SW480 (cell line): ENCODE measurements at places on chromosomes 6 and 20.
A peak's percentile ranks its signal among the peaks of the same experiment; 100 is the strongest.

GRCh38 chr6:17879184-17879583 lies 108.3 kb downstream of the KIF13A start:
- no peak for DNase-seq

DNA sequence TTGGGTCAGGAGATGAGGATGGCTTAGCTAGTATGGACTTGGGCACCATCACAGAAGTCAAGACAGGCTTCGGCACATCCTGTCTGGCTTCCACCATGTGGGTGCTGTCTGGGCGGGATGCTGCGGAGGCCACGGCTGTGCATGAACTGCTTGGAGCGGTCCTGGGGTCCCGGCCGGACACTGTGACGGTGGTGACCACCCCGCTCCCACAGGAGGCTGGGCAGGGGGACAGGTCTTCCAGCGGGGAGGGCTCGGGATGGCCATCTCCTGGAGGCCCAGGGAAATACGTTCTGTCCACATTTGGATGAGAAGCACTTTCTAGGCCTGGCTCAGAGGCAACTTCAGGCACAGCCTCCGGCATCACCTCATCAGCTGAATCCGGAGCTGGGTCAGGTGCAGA lies 32.1 kb upstream of the TCFL5 start:
- no peak for DNase-seq

DNA sequence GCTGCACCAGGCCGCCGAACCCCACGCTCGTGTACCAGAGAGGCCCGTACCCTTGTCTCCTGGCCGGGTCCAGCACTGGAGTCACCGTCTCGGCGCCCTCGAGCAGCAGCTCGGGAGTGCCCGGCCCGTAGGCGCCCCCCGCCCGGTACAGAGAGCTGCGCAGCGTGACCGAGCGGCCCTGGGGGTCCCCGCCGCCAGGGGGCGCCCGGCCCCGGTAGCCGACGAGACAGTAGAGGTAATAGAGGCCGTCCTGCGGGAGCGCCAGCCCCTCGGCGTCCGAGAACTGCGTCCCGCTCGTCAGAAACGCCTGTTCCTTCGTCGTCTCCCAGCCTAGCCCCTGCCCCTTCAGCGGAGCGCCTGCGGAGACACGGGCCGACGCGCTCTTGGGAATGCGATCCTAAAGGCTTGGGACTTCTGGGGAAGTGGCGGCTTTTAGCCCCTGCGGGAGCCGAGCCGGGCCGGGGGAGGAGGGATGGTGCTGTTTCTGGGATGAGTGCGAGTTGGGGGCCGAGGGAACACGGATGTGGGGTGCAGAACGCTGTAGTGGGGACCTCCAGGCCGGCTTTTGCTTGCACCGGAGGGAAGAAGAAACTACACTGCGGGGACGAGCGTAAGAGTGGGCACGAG lies 1.3 kb downstream of the LTB start:
- peak; percentile 62 for DNase-seq

DNA sequence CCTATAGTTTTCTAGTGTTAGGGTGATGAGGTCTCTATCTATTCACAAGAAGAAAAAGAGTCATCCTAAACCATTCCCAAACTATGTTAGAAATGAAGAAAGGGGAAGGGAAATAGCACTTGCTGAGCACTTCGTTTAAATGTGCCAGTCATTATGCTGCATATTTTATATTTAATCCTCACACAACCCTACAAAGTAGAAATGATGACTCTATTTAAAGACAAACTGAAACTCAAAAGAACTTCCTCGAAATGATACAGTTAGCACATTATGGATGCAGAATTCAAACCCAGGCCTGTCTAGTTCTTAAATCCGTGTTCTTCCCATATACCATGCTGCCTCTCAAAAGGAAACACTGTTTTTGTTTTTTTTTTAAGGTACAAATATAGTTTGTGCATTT lies 174.6 kb downstream of the GMPR start:
- no peak for DNase-seq

DNA sequence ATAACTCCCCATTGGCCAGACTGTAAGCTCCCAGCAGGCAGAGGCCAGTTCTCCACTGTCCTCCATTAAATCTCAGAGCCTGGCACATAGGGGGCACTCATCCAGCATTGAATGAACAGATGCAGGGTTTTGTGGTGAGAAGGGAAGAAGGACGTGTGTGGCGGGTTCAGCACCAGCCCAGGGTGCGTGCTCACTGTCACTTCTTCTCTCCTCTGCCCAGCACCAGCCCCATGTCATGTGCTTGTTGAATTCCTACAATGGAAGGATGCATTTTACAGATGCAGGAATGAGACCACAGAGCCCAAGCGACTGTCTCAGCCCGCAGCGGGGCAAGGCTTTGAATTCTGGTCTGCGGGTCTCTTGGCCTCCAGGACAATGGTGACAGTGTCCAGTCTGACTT lies 149.9 kb downstream of the CEBPB start:
- DNase-seq, result no peak

- no peak for DNase-seq
Measured at GRCh38 chr6:6508643-6509042, 79.9 kb upstream of the LY86 start.

DNA sequence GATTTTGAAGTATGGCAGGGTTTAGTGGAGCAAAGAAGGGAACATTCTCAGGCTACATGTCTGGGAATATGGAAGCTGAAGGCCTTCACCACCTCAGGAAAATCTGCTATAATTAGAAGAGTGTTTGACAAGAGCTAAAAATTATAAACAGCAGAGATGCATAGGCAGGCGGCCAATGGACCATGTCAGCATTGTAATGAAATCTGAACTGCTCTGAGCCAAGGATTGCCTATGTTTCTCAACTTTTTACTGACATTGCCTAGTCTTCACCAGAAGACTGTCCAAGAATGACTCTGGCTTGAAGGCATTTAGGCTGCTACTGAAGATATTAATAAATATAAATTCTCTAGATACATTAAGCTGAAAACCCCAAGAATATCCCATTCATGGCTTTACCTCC lies 84.1 kb downstream of the C6orf52 start:
- no peak for DNase-seq

- DNase-seq, result peak; percentile 3
Measured at GRCh38 chr6:157461000-157461915, 80.3 kb downstream of the ZDHHC14 start.

- no peak for DNase-seq
Measured at GRCh38 chr6:142816031-142816430, 128.9 kb downstream of the HIVEP2 start.

DNA sequence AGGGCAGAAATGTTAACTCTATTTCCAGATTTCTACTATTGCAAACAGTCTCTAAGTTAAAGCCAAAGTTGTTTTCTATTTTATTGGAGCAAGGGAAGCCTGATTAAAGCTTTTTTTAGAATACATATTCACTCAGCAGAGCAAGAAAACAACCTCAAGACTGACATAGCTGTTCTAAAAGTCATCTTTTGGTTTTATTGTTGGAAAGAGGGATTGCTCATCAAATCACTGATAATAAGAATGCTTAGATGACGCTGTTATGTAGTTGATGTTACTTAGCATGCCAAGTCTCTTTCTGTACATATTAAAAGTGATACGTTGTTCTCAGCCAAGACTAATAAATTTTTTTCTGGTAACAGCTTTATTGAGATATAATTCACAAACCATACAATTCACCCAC lies 172.6 kb upstream of the LAMA2 start:
- DNase-seq, result no peak

GRCh38 chr6:100959280-100959679 lies 78.2 kb upstream of the ASCC3 start:
- DNase-seq, result no peak

DNA sequence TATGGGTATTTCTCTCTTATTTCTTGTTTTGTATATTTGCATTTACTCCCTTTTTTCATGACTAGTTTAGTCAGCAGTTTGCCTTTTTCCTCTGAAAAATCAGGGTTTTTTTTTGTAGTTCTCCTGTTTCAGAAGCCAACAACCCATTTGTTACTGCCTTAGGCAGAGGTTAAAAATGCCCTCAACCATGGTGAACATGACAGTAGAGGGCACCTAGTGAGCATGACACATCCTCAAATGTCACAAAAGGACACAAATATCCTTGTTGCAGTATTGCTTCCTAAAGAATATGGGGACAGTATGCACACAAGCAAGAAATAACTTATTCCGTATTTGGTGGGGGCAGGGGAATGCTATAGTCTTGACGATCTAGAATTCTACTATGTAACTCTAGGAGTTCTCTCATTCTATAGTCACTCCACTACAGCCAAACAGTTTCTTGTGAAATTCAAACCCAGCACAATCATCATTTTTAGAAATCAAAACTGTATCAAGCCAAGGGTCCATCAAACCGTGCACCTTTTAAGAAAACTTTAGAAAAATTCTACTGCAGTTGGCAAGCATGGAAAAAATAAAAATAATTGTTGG lies 47.0 kb downstream of the GOPC start:
- DNase-seq, result no peak

GRCh38 chr20:43572891-43573290 lies 14.1 kb downstream of the SGK2 start:
- DNase-seq, result no peak

DNA sequence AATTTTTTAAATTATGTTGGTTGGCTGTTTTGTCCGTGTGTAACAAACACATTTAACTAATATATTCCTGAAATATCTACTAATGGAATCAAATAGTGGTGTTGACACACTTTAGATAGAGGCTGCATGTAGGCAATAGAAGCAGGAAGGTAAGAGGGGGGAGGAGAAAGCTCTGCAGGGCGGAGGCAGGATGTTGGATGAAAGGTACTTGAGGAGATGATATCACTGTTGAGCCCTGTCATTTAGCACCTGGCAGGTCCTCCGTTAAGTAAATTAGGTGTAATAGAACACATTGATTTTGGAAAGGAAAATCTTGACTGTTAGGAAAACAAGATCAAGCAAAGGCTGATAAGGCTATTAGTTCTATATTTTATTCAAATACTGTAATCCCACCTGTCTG lies 618.7 kb downstream of the PKHD1 start:
- no peak for DNase-seq

- DNase-seq, result no peak
Measured at GRCh38 chr20:5923493-5923892, 26.8 kb downstream of the TRMT6 start.

DNA sequence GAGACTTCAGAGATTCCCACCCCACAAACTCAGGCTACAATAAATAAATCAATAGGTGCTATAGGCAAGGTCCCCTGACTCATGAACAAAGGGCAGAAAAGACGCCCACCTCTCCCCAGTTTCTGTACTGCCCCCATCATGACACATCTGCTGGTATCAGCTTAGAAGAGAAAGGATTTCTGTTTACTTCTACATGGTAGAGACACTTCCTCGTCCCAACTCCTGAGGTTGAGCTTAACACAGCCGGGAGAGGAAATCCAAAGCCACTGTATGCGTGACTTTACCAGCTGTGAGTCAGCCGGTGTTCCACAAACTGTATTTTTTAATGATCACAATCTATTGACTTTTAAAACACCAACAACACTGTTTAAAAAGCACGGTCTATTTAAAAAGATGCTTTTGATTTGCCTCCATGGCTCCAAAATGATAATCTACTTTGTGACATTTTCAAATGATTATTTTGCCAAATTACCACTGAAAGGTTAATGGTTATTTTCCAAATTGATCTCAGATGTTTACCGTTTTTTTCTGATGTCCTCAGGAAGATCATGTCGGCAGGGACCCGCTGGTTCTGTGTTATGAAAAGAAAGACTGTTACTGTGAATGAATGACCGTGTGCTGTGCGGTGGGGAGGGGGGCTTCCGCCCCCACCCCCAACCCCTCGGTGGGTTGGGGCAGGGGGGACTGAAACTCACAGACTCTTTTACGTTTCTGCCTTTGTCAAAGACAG lies 72.5 kb downstream of the ATP9A start:
- DNase-seq, result peak; percentile 78

DNA sequence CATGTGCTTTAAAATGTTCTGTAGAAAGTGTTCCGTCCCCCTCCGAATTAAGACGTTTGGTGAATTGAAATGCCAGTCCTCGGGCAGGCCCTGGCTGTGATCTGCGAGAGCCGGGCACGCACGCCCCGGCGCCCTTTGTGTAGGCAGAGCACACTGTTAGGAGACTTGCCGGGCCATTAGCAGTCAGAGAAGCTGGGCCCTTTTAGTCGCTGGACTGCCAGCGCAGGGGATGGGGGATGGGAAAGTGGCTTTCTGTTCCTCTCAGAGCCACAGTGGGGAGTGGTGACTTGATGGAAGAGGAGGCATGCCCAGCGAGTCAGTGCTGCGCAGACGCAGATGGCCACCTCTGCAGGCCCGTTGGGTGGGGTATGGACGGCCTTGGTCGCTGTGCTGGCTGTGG lies 2.2 kb downstream of the PPP1R3G start:
- DNase-seq, result no peak

- no peak for DNase-seq
Measured at GRCh38 chr6:138142806-138143205, 18.9 kb upstream of the ARFGEF3 start.

GRCh38 chr6:112780498-112781096 lies 433.5 kb downstream of the RFPL4B start:
- peak; percentile 58 for DNase-seq

- no peak for DNase-seq
Measured at GRCh38 chr6:91080871-91081270, 494.0 kb upstream of the MAP3K7 start.

GRCh38 chr6:137798846-137799245 lies 68.2 kb upstream of the TNFAIP3 start:
- no peak for DNase-seq

- no peak for DNase-seq
Measured at GRCh38 chr6:170166511-170167122, 124.3 kb downstream of the DLL1 start.

DNA sequence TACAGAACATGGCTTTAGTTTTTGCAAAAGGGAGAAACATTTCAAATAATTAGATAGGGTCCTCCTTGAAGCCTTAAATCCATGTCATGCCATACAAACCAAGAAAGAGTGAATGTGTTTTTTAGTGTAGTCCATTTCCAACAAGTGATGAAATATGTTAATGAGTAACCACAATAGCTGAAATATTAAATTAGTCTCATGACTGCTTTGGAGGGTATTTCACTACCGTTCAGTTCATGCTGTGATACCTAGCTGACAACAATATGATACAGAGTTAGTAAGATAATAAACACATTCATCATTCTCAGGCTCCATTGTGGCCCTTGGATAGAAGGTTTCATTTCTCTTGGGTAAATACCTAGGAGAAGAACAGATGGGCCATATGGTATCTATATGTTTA lies 5.8 kb upstream of the ID4 start:
- no peak for DNase-seq

- peak; percentile 39 for DNase-seq
Measured at GRCh38 chr20:3276680-3277015, 37.7 kb upstream of the SLC4A11 start.

DNA sequence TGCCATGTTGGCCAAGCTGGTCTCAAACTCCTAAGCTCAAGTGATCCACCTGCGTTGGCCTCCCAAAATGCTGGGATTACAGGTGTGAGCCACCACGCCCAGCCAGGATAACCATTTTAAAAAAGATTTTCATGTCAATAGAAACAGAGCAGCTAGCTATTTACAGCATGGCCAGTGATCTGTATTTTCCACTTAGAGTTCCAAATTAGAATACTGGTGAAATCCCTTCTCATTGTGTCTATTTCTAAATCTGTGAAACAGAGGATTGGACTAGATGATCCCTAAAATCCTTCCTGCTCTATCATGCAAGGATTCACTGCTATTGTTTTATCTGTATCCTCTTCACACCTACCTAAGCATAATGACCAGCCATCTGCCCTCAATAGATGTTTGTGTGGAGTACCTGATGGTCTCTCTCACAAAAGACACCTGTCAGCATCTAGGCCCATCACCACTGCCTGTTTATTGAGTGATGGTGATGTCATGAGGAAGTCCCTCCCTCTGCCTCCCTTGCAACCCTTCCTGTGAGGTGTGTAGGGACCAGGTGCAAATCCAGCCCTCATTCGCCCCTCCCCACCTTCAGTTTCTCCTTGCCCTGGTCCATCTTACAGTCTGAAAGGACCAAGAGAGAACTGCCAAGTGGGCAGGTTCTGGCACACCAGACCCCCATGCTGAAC lies 26.5 kb upstream of the SMIM29 start:
- no peak for DNase-seq

GRCh38 chr6:166109608-166110007 lies 58.0 kb downstream of the TBXT start:
- no peak for DNase-seq
